ENCODE measurements at places on chromosomes 4 and X.
A peak's percentile ranks its signal among the peaks of the same experiment; 100 is the strongest.

DNA sequence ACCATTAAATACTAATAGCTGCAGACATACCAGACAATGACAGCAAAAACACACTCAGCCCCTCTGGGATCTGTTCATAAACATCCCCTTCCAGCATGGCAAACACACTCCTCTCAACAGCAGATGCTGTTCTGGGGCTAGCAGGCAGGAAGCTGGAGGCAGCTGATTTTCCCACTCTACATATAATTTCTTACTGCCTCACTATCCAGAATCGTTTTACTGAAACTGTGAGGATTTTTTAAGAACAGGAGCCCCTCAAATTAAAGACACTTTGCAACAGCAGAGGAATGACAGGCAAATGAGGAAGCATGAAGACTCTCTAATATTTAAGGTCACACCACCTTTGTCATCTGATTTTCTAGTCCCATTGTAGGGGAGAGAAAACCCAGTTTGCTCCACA is 2.2 kb downstream of the MAPK10 start:
- no peak for DNase-seq

- no peak for DNase-seq
Measured at GRCh38 chr4:47774079-47774478, 63.8 kb downstream of the CORIN start.

DNA sequence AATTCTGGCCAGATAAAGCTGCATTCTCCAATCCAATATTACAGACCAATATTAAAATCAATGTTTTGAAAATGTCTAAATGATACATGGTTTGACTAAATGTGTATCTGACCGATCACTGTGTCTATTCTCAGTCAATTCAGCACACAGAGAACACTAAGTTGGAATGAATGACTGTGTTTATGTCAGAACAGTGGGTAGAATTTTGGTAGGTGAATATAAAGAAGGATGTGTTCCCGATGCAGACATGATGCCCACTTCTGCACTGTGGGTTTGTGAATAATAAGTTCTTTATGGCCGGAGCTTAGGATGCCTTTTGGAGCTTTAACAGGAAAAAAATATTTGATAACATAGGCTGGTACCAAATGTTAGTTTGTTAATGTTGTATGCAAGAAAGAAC is 113.2 kb upstream of the GIMD1 start:
- no peak for DNase-seq

DNA sequence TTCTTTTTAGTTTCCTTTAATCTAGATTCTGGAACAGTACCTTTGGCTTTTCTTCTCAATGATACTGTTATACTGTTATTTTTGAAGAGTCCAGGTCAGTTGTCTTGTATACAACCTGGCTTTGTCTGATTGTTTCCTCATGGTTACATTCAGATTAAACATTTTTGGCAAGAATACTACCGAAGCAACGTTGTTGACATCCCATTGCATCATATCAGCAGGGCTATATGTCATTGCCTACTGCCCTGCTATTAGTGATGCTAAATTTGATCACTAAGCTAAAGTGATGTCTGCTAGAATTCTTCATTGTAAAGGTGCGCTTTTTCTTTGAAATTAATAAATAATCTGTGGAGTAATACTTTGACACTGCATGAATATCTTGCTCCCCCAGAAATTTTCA is 5.8 kb upstream of the ATP1B4 start:
- DNase-seq = no peak

GRCh38 chr4:164888096-164888715 is 11.2 kb downstream of the APELA start:
- DNase-seq = no peak

DNA sequence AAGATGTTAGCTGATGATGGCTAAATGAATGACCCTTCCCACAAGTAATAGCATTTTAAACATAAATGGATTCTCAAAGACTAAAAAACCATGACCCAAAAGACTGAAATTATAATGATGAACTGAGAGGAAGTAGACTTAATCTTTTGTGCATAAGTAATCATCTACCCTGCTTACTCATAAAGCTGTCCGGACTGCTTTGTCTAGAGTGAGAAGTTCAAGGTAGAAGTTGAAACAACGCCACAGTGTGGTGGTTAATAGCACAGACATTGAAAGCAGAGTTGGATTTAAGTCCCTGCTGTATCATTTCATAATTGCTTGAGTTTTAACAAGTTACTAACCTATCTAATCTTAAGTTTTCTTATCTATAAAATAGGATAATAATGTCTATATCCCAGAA is 346.6 kb downstream of the CENPC start:
- no peak for DNase-seq

- DNase-seq = peak; percentile 79
Measured at GRCh38 chr4:173334891-173335752, 964 bp upstream of the HMGB2 start.

DNA sequence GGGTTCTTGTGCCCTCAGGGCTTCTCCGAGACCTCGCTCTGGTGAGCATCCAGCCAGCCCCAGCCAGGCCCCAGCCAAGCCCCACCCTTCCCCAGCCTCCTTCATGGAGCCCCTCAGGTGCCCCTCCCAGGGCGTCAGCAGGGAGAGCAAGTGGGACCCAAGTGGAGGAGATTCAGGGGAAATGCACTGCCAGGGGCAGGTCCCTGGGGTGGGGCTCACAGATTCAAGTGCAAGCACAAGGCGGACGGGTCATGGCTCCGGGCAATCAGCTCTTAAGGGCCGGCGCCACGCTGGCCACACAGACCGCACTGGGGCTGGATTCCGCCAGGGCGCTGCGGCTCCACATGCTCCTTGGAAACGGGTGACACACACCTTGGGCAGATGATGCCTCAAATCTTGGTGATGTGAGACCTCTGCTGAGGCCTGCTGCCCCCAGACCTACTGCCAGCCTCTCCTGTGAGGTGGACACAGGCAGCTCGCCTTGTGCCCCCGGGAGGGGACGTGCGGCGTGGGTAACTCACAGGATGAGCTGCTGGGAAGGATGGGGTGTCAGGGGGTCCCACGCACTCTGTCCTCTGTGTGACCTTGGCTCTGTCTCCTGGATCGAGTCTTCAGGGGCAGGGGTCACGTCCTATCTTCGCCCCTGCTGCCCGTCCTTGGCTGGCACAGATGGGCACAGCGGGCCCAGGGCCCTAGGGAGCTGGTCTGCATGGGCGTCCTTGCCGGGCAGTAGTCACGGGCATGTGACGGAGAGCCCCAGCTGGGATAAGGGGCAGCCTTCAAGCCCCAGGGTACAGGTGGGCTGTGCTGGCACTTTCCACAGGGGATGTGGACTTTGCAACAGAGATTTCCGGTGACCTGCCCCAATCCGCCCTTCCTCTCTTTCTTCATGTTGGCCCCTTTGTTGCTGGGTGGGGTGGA is 17.1 kb downstream of the NAT8L start:
- DNase-seq = no peak

DNA sequence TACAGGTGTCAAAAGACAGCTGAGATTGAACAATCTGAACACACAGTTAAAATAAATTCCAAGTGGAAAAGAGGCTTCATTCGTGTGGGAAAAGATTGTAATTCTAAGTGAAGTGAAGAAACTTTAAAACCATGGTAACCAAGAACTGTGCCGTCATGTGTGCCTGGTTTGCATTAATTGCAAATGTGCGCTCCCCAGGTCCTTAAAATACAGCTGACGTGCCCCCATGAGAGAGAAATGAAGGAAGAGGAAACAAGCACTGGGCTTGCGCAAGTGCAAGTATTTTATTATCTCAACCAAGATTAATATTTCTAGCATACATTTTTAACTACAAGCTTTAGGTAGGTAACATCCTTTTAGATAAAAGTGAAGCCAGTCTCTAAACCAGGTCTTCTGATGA is 92.5 kb downstream of the PARM1 start:
- no peak for DNase-seq

- DNase-seq = no peak
Measured at GRCh38 chr4:83207497-83208101, 77.0 kb downstream of the COQ2 start.

DNA sequence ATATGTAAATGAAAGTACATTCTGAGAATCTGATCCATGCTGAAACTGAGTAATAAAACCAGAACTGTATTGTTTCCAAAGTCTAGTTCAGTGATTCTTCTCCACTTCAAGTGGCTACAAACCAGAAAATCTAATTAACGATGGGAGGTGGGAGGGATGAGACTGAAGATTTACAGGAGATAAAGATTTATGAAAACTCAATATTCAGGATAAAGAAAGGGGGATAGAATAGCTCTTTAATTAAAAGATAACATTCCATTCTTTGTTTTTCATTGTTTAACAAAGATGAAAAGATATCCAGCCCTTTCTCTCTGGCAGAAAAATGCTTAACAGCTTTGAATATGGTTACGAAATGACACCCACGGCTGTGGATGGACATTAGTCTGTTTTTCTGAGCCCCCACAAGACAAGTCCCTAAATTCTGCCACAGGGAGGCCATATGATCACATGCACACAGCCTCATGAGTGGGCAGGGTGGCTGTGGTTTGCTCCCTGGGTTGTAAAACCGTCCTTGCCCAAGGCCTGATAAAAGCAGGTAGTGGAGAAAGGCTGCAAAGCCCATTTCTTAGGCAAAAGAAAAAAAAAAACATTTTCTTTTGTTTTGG is 36.4 kb downstream of the TMEM150C start:
- DNase-seq = no peak

- no peak for DNase-seq
Measured at GRCh38 chr4:79645942-79646341, 237.9 kb upstream of the GK2 start.

DNA sequence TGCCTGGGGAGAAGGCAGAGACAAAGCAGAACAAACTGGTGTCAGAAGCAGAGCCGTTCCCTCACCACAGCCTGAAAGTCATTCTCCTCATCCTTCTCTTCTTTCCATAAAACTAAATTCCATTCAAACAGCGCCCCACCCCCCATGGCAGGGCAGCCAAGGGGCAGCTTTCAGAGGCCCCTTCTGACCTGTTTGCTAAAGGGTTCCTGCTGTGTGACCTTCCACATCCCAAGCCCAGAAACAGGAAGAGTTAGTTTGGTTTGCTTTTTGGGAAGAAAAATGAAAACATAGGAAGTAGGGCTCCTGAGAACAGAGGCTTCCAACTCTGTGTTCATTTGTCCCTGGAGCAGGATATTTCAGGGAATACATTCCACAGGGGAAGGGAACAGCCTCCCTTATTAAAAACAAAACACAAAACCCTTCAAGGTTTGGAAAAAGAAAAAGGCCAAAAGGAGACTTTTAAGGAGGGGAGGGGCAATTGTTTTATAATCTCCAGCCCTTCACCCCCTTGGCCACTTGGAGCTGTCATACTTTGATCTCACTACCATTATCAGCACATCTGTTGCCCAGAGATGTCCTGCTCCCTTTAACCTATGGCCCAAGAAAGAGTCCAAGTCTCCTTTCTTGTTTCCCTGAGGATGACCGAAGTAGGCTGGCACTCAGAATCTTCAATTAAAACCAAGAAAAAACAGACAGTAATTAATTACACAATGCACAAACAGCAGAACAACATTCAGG is 25.3 kb downstream of the STARD8 start:
- no peak for DNase-seq

- no peak for DNase-seq
Measured at GRCh38 chr4:173538909-173539445, 8.9 kb upstream of the HAND2 start.

DNA sequence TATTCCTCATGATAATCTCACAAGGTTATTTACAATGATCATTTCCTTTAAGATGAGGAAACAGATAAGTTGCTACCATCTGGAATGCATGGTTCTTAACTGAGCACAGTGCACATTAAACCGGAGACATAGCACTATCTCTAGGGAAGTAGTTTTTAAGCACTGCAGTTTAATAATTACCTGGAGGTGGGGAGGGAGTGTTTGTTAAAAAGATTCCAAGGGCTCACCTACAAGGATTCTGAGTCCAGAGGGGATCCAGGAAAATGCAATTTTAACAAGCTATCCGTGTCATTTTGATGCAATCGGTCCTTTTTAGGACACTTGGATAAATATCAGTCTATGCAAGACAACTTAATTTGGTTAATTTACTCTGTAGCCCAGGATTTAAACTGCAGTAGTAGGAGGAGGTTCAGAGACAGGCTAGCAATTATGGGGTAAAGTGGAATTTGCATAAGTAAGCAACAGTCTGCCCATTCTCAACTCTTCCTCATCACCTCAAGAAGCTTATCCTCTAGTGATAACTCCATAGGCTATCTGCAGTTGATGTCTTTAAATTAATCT is 2.8 kb upstream of the PDLIM5 start:
- DNase-seq = no peak

DNA sequence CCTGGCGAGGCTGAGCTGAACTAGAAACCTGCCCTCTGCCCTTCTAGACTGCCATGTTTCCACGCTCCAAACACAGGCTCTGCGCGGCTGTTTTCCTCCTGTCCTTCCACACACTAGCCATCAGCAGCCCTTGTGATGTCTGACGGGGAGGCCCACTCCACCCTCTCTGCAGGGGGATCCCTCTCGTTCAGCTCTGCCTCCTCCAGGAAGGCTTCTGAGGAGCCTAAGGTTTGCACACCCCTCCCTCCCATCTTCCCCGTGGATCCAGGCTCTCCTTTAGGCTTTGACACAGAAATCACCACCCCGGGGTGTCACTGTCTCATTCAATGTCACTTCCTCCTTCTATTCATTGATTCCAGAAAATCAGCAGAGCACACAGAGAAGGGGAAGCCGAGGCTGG is 38.6 kb upstream of the CRMP1 start:
- DNase-seq = no peak

DNA sequence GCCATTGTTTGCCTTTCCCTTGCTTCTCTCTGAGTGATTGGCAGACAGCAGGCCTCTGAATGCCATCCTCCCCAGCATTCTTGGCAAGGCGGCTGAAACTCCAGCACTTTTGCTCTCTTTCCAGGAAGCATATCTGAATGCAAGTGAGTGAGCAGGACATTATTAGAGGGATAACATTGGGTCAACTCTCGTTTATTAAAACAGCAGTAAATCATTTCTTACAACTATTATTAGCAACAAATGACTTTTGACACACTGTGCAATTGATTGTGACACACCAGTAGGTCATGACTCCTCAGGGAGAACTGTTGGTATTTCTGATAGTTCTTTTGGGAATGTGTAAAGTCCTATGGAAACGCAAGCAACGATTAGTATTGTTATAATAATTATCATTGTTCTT is 103.8 kb downstream of the EFNB1 start:
- no peak for DNase-seq

DNA sequence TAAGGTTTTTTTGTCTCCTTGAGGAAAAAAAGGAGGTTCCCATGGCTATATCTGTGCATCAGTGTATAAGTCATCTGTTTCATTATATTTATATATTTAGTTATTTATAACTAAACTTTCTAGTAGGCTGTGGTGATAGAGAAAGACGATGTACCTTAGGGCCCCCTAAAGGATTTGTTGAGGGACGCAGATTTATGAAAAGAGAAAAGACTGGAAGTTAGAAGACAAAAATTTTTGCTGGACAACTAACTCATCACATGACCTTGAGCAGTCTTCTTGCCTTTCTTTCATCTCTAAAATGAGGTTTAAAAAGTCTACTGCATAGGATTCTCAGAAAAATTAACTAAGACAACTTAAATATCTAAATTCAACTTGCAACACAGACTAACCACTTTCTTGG is 6.1 kb downstream of the GASK1B start:
- DNase-seq = no peak

- peak; percentile 33 for DNase-seq
Measured at GRCh38 chr4:107993969-107994368, 4.3 kb downstream of the HADH start.

GRCh38 chr4:117700111-117700892 is 334.0 kb upstream of the NDST3 start:
- peak; percentile 9 for DNase-seq

GRCh38 chrX:16658284-16658683 is 8.3 kb downstream of the S100G start:
- no peak for DNase-seq
